ENCODE measurements at places on chromosomes 11 and 22.

DNA sequence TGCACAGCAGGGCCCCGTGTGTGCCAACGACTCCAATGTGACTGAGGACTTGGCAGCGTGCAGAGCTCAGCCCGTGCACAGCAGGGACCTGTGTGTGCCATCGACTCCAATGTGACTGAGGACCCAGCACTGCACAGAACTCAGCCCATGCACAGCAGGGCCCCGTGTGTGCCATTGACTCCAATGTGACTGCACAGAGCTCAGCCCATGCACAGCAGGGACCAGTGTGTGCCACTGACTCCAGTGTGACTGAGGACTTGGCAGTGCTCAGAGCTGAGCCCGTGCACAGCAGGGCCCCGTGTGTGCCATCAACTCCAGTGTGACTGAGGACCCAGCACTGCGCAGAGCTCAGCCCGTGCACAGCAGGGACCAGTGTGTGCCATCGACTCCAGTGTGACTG is 347.8 kb upstream of the B3GAT1 start:
- no peak for DNase-seq

DNA sequence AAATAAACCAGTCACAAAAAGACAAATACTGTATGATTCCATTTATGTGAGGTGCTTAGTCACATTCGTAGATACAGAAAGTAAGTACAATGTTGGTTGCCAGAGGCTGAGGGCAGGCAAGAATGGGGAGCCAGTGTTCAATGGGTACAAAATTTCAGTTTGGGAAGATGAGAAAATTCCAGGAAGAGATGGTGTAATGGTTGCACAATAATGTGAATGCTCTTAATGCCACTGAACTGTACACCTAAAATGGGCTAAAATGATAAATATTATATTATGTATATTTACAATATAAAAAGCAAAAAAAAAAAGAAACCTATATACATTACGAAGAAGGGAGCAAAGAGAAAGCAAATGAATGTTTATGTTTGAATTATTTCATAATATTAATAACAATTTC is 329.0 kb downstream of the C11orf87 start:
- no peak for DNase-seq

GRCh38 chr22:24466716-24467328 is 28.3 kb upstream of the UPB1 start:
- no peak for DNase-seq

GRCh38 chr22:37896181-37896592 is 9.9 kb upstream of the MICALL1 start:
- no peak for DNase-seq

- DNase-seq = no peak
Measured at GRCh38 chr11:71355281-71355680, 92.9 kb downstream of the DHCR7 start.

- DNase-seq = no peak
Measured at GRCh38 chr11:19962801-19963175, 197.5 kb downstream of the DBX1 start.
